ENCODE measurements at places on chromosomes 3 and 15. TPM values are rescaled to one million over a fixed set of nuclear protein-coding genes. Genes with fewer than 3 reads are reported as not detected.
A peak's percentile ranks its signal among the peaks of the same experiment; 100 is the strongest.

DNA sequence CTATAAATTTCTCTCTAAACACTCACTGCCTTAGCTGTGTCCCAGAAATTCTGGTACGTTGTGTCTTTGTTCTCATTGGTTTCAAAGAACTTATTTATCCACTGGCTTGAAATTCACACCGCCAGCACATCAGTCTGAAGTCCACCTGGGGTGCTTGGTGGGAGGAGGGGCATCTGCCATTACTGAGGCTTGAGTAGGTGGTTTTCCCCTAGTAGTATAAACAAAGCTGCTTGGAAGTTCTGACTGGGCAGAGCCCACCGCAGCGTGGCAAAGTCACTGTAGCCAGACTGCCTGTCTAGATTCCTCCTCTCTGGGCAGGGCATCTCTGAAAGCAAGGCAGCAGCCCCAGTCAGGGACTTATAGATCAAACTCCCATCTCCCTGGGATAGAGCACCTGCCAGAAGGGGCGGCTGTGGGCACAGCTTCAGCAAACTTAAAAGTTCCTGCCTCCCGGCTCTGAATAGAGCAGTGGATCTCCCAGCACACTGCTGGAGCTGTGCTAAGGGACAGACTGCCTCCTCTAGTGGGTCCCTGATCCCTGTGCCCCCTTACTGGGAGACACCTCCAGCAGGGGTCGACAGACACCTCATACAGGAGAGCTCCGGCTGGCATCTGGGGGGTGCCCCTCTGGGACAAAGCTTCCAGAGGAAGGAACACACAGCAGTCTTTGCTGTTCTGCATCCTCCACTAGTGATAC lies 114.1 kb downstream of the SUCLG2 start:
- DNase-seq: no peak

DNA sequence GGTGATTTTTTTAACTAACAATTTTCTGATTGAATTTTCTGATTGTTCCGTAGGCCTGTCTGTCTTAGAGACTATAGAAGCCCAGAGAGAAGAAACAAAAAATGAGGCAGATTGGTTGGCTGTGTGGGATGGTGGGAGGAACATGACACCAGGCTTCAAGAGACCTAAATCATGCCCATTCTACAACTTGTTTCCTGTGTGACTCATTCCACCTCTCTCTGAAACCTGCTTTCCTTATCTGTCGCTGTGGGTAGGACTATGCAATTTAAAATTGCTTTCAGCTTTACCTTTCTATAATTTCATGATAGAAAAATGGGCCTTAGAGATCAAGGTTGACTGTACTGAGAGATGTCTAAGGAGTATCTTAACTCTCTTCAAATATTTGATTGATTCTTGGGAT lies 44.5 kb downstream of the OXNAD1 start:
- peak; percentile 82 for DNase-seq

DNA sequence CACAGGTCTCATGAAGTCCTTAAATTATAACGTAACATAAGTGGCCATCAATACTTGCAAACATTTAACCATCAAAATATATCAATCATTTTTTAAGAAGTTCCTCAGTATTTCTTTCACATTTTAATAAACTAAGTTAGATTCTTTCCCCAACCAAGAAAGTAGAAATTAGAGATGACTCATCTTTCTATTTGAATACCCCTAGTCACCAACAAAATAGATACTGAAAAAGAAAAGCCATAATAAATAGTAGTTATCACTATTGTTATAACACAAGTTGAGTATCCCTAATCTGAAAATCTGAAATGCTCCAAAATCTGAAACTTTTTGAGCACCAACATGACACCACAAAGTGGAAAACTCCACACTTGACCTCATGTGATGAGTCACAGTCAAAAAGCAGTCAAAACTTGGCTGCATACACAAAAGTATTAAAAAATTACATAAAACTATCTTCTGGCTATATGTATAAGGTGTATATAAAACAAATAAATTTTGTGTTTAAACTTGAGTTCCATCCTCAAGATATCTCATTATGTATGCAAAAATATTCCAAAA lies 3.7 kb downstream of the SHQ1 start:
- DNase-seq: peak; percentile 25

DNA sequence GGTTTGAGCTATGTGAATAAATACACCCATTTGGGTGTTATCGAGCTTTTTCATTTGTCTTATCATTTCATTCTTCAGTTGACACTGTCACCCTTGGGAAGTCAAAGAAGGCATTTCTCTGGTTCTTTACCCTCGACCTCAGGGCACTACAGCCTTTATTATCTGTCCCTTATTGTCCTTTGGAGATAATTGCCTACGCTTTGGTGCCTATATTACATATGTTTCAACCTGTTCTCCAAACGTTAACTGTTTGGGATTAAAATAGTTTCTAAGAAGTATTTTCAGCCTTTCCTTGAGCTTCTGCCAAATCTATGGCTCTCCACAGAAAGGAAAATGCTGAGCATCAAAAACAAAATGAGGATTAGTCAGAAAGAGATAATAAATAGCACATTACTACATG lies 395.4 kb upstream of the ADAMTS9 start:
- DNase-seq: no peak

DNA sequence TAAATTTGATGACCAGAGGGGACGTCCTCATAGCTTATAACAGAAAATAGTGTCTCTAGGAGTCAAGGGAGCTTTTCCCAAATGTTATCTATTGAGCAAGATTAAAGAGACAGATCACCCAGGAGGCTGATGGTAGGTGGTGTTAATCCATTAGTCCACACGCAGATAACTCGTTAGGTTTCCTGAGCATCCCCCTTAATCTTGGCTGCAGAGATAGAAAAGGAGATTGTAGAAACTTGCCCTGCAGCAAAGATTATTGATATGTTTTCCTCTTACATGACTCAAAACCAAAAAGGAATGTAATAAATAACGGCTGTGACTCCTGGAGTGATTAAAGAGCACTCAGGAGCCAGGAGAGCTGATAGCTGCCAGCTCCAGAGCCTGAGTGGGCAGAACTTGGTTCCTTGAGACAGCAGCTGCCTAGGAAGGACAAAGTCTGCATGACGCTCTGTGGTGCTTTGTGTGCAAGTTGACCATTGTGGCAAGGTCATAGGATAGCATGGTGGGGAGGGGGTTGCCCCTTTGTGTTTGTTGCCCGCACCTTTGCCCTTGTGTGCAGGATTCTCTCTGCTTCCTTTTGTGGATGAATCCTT lies 234.8 kb downstream of the PTPRG start:
- DNase-seq: no peak

DNA sequence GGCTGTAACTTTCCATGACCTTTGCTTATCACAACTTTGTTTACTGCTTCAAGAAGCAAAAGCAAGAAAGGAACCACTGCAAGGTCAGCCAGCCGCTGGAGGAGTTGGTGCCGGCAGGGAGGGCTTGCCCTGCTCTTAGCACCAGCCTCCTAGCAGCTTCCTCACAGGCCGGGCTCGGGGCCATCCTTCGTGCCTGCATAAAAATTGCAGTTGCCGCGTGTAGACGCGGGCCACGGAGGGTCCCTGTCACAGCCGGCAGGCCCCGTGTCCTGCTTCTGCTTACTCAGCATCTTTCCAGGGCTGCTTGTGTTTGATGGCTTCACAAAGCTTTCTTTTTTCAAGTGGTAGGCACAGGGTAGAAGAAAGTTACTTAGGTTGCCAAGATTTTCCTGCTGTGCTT lies 84.4 kb downstream of the PGPEP1L start:
- DNase-seq: no peak

Gene TMEM45A
- 49.7 TPM for total RNA-seq

Gene RETNLB
- total RNA-seq: not detected

GRCh38 chr3:33075995-33076394 lies 21.0 kb downstream of the GLB1 start:
- DNase-seq: peak; percentile 16

Gene REC114
- total RNA-seq: not detected

Measured in astrocyte (in vitro differentiated cells and primary cell).